ENCODE measurements at places on chromosomes 1 and 21.
A peak's percentile ranks its signal among the peaks of the same experiment; 100 is the strongest.

DNA sequence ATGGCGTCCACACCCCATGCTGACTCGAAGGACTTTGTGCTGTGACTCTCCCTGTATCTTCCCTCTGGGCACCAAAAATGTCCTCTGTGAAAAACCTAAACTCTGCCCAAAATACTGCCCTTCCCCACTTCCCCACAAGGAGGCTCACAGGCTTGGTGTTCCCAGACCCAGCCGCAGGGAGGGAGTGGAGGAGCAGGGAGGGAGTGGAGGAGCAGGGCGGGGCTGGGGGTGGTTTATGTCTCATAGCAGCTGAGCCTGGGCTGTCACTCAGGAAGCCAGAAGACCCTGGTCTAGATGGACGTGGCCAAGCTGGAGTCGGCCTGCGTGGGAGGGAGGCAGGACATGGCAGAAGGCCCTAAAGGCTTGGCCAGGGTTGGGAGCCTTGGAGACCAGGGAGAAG is 461.7 kb downstream of the PTPRU start:
- H3K27ac ChIP-seq: no peak overlapping the region
- H3K36me3 ChIP-seq: no peaks in the 10 kb centered on the region
- no peaks in the 10 kb centered on the region for H3K4me1 ChIP-seq
- no peaks in the 10 kb centered on the region for H3K27me3 ChIP-seq
- H3K4me3 ChIP-seq: no peak overlapping the region

- DNase-seq: no peak
- no peak overlapping the region for H3K4me3 ChIP-seq
- H3K27ac ChIP-seq: no peak overlapping the region
- no peaks in the 10 kb centered on the region for H3K36me3 ChIP-seq
- peaks cover 4% of the 10 kb centered on the region for H3K4me1 ChIP-seq
Measured at GRCh38 chr21:33122507-33122906, 52.6 kb downstream of the OLIG1 start.

GRCh38 chr1:25985171-25985570 is 12.7 kb downstream of the PAFAH2 start:
- no peak overlapping the region for H3K27ac ChIP-seq
- no peaks in the 10 kb centered on the region for H3K27me3 ChIP-seq
- DNase-seq: no peak
- no peak overlapping the region for H3K4me3 ChIP-seq
- peaks cover 70% of the 10 kb centered on the region for H3K36me3 ChIP-seq
- peaks cover 20% of the 10 kb centered on the region for H3K4me1 ChIP-seq

DNA sequence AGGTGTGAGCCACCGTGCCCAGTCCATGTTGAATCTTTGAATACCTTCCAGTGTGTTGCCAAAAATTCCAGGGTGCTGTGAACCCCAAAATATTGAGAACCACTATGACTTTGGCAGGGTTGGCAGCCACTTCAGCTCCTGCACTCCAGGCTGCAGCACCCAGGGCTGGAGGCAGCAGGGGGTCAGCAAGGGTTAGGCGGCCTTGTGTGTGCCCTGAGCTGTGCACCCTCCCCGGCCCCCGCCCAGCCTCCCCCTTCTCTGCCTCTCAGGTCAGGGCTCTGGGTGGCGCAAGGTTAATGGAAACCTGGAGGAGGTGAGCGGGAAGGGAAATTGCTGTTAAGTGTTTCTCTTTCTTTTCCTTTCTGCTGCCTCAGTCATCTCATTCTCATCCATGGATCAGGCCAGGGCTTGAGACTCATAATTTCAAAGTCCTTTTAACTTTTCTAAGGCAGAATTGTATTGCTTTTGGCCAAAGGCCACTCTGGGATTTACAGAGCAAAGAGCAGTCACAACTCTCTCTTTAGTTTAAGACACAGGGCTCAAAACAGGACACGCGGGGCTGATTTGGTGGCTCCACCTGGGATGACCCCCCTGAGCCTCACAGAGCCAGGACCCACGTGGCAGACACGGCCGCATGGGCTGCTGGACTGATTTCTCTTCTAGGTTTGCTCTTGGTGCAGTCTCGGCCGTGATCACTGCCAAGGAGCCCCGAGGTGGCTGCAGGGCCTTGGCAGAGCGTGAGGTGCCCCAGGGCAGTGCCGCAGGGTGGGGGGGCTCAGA is 212.3 kb downstream of the PTPRU start:
- no peak for DNase-seq
- H3K27ac ChIP-seq: no peak overlapping the region
- no peak overlapping the region for H3K4me3 ChIP-seq

DNA sequence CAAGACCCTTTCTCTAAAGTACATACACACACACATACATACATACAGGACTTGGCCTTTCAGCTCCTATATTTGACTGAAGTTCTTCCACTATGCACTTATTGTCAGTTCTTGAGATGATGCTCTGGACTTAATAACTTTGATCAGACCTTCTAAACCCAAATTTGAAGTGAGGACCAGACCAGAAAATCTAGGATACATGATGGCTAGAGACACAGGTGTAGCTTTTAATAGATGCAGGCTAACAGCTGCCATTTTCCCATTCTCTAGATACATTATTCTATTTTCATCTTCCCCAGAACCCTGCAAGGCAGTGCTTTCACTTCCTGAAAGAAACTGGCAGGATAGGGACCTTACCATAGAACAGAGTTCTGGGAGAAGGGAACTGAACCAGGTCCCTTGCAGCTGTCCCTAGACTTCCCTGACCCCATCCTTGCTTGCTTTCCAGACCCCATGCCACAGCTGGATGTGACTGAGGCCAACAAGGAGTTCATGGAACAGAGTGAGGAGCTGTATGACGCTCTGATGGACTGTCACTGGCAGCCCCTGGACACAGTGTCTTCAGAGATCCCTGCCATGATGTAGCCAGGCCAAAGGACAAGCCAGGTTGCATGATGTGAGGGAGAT is 14.9 kb upstream of the RAB42 start:
- peaks cover 18% of the 10 kb centered on the region for H3K4me1 ChIP-seq
- H3K36me3 ChIP-seq: peaks cover 81% of the 10 kb centered on the region
- H3K27ac ChIP-seq: no peak overlapping the region

DNA sequence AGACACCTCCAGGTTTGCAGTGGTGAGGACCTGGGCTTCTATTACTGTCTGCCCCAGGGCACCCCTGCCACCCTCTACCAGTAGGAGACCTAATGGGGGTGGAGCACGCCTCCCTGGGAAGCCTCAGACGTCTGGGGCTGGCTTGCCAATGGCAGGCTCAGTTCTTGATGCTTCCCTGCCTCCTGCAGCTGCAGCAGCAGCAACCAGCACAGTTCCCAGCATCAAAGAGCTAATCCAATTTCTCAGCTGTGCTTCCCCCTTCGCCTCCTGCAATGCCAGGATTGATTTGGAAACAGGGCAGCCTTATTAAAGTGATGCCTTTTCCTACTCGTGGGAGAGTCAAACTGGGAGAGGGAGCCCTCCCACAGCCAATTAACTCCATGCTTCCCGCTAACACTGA is 8.2 kb downstream of the SYT2 start:
- H3K4me3 ChIP-seq: no peak overlapping the region
- no peaks in the 10 kb centered on the region for H3K36me3 ChIP-seq
- no peaks in the 10 kb centered on the region for H3K4me1 ChIP-seq
- H3K27me3 ChIP-seq: peaks cover 50% of the 10 kb centered on the region
- H3K27ac ChIP-seq: no peak overlapping the region
- DNase-seq: no peak

- H3K27ac ChIP-seq: no peak overlapping the region
- no peak for DNase-seq
- no peaks in the 10 kb centered on the region for H3K4me1 ChIP-seq
- no peaks in the 10 kb centered on the region for H3K27me3 ChIP-seq
Measured at GRCh38 chr1:39346872-39347271, 142.4 kb downstream of the MACF1 start.

DNA sequence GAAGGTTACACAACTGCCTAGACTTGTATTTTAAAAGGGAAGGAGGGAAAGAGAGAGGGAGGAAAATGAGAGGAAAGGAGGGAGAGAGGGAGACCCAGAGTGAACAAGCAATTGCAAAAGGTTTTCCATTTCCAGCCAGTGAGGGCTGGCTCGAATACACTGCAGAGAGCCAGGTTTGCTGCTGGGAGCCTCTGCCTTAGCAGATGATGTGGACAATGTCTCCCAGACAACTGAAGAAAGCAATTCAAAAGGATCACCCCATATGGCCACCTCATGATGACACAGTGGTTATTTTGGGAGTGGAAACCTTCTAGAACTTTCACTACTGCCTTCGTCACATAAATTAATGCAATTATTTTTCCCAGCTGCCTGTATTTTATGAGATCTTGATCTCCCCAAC is 86.4 kb downstream of the BCAR3 start:
- H3K27me3 ChIP-seq: no peaks in the 10 kb centered on the region
- H3K27ac ChIP-seq: no peak overlapping the region
- peaks cover 90% of the 10 kb centered on the region for H3K4me1 ChIP-seq
- DNase-seq: no peak
- H3K36me3 ChIP-seq: peaks cover 7% of the 10 kb centered on the region

DNA sequence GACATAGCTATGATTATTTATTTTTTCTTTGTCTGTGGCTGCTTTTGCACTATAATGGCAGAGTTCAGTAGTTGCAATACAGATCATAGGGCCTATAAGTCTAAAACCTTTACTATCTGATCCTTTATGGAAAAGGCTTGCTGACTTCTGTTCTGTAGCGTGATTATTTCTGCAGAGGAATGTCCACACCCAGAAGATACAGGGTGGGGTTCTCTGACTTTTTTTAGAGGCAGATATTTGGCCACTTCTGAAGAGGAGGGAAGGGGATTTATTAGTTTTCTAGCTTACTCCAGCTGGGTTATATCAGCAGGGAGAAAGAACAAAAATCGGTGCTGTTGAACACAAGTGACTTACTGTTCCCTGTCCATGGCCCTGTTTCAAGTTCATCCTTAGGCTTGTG is 97.6 kb downstream of the RPE65 start:
- H3K36me3 ChIP-seq: no peaks in the 10 kb centered on the region
- DNase-seq: no peak
- H3K4me3 ChIP-seq: no peak overlapping the region
- H3K27ac ChIP-seq: no peak overlapping the region

GRCh38 chr1:203126151-203126865 is 1.2 kb upstream of the ADORA1 start:
- no peak overlapping the region for H3K4me3 ChIP-seq
- no peaks in the 10 kb centered on the region for H3K27me3 ChIP-seq
- no peak overlapping the region for H3K27ac ChIP-seq
- no peak for DNase-seq
- H3K4me1 ChIP-seq: peaks cover 57% of the 10 kb centered on the region
- no peaks in the 10 kb centered on the region for H3K36me3 ChIP-seq

DNA sequence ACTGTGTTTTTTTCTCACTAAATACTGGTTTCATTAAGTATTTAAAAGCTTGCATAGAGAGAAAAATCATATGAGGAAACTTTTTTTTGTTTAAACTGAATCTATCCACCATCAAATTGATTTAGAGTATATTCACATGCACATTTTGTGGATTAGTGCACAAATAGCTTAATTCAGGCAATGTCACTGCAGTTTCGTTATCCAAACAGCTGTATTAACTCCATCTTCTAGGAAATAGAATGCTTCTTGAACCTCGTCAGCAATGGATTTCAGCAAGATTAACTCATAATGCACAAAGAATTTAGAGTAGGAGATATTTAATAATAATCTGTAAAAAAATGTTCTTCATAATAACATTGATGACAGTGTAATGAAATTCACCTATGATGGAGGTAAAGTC is 37.5 kb downstream of the NEXN start:
- peak overlapping the region; percentile 25 for H3K4me3 ChIP-seq
- no peaks in the 10 kb centered on the region for H3K27me3 ChIP-seq
- DNase-seq: no peak
- peaks cover 4% of the 10 kb centered on the region for H3K4me1 ChIP-seq
- H3K27ac ChIP-seq: peak overlapping the region; percentile 61

DNA sequence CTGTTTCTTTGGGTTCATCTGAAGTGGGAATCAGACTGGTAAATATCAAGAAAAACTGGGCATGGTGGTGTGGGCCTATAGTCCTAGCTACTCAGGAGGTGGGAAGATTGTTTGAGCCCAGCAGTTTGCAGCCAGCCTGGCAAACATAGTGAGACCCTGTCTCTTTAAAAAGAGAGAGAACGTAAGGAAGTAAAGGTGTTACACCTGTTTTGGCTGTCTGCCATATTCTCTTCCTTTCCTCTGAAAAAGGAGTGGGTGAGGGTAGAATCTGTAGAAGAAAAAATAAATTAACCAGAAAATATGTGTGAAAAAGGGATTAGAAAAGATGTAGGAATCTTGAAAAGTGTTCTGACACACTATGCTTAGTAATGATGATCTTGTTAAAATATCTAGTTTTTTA is 20.0 kb downstream of the AHCYL1 start:
- peak overlapping the region; percentile 1 for H3K4me3 ChIP-seq
- H3K4me1 ChIP-seq: peaks cover 63% of the 10 kb centered on the region
- no peak for DNase-seq
- peak overlapping the region; percentile 78 for H3K27ac ChIP-seq
- H3K36me3 ChIP-seq: peaks cover 12% of the 10 kb centered on the region
- no peaks in the 10 kb centered on the region for H3K27me3 ChIP-seq

DNA sequence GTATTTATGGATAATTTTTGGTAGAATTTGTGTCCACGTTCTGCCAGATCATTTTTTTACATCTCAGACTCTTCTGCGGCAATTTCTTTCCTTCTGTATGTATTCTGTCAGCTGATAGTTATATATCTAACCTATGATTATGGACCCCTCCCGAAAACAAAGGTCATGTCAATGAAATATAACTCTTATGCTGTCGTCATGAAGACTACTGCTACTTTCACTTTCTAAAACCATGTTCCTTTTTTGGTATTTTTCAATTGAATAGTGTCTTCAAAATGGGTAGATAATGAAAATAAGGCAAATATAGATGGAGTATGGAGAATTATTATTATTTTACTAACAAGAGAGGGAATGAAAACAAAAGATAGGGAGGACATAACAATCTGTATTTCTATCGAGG is 3.2 kb downstream of the ANGPTL1 start:
- H3K27ac ChIP-seq: peak overlapping the region; percentile 67
- no peak for DNase-seq
- H3K27me3 ChIP-seq: no peaks in the 10 kb centered on the region

GRCh38 chr1:8120693-8121260 is 94.7 kb upstream of the ERRFI1 start:
- H3K36me3 ChIP-seq: no peaks in the 10 kb centered on the region
- H3K27me3 ChIP-seq: no peaks in the 10 kb centered on the region
- DNase-seq: no peak

- peak; percentile 45 for DNase-seq
- H3K27me3 ChIP-seq: no peaks in the 10 kb centered on the region
- H3K36me3 ChIP-seq: no peaks in the 10 kb centered on the region
- no peaks in the 10 kb centered on the region for H3K4me1 ChIP-seq
- no peak overlapping the region for H3K4me3 ChIP-seq
Measured at GRCh38 chr1:175317779-175318178, 125.2 kb upstream of the KIAA0040 start.

Measured in heart left ventricle (tissue), 16 donors.